ENCODE measurements at places on chromosomes 3 and 15. TPM values are rescaled to one million over a fixed set of nuclear protein-coding genes. Genes with fewer than 3 reads are reported as not detected.

- DNase-seq: no peak
Measured at GRCh38 chr3:194110483-194110882, 25.5 kb upstream of the HES1 start.

DNA sequence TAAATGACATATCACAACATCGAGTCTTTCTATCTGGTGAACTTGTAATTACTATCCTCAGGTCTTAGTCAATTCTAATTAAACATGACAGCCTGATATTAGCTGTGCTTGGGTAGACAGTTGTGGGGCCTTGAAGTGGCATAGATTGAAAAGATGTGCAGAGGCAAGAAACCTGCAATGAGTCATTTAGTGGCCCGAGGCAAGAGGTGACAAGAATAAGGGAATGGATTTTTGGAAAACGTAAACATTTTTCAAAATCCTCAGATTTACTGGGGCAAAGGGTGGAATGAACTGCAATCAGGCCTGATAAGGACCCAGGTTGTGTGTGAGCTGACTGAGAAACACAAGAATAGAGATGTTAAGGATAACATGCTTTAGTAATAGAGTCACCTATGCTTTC is 29.5 kb upstream of the ULK4 start:
- no peak for DNase-seq

GRCh38 chr3:143737065-143737464 is 111.2 kb downstream of the SLC9A9 start:
- no peak for DNase-seq

- DNase-seq: no peak
Measured at GRCh38 chr3:9183011-9183410, 66.4 kb downstream of the SRGAP3 start.

DNA sequence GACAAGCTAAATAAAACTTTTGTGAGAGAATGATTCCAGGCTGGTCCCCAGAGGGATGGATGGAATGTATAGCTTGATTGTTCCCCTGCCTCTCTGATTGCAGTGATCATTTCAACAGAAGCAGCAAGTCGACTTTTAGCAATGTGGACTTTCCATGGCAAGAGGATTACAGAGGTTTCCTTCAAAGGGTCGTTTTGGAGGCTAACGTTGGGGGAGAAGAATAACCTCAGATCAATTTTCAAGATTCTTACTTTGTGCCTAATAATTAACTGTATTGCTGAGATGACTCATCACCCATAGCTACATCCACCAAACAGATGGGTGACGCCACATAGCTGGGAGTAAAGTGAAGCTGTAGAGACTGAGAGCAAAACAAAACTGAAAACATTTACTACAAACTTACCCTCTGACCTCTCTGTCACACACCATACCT is 79.9 kb downstream of the GTPBP8 start:
- DNase-seq: no peak

GRCh38 chr15:69689133-69689532 is 236.5 kb downstream of the RPLP1 start:
- no peak for DNase-seq

GRCh38 chr3:139554628-139555027 is 15.1 kb upstream of the RBP1 start:
- DNase-seq: no peak

- DNase-seq: no peak
Measured at GRCh38 chr15:41512512-41512939, 1.1 kb downstream of the LTK start.

DNA sequence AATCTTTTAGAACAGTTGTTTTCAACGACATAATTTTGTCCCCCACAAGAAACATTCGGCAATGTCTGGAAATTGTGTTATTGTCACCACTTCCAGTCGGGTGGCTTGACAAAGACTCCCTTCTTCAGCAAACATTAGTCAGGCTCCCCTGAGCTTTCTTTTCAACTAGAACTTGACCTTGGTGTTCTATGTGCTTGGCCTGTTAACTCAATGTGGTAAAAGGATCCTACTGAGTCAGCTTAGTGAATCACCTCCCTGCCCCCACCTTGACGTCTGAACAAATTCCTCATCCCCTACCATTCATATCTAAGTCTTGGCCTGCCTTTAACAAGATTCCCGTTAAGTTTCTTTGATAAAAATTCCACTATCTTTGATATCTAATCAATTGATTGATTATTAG is 465.0 kb upstream of the ROBO1 start:
- DNase-seq: peak; percentile 56

- peak; percentile 48 for DNase-seq
Measured at GRCh38 chr3:150761831-150762661, 923 bp downstream of the SIAH2 start.

DNA sequence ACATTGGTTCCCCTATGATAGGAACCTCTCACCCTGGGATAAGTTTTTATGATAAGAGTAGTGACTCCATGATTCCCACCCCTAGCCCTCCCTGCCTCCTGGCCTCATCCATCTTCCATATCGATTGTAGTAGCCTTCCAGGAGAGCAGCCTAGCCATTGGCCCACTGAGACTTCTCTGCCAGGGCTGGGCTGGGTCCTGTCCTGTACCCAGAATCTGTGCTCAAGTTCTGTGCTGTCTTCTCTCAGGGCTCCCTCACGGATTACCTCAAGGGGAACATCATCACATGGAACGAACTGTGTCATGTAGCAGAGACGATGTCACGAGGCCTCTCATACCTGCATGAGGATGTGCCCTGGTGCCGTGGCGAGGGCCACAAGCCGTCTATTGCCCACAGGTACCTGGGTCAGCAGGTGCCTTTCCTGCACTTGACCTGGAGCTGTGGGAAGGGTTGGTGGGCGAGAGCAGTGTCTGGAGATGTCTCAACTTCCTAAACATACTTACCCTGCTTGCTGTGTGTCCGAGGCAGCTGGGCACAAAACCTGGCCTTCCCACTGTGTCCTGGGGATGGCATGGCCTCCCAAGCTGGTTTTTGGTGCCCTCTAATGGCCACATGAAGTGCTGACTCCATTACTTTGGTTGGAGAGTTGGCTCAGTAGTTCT is 16.6 kb upstream of the EXOG start:
- peak; percentile 39 for DNase-seq

- DNase-seq: no peak
Measured at GRCh38 chr3:23969393-23969792, 24.3 kb downstream of the NR1D2 start.

DNA sequence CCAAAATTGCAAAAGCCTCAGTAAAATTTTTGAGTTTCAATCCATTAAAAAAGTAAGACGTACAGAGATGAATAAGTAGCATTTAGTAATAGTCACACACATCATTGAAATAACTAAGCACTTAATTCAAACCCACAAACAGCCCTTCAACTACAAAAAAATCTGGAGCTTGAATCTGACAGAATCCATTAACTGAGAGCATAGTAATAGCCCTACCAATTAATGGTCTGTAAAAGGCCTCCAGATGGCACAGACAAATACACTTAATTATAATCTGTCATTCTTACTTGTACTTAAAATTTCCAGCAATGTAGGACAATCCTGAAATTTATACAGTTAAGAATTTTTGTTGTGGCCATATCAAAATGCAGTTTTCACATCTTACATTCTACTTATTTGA is 246.9 kb downstream of the VGLL3 start:
- no peak for DNase-seq

DNA sequence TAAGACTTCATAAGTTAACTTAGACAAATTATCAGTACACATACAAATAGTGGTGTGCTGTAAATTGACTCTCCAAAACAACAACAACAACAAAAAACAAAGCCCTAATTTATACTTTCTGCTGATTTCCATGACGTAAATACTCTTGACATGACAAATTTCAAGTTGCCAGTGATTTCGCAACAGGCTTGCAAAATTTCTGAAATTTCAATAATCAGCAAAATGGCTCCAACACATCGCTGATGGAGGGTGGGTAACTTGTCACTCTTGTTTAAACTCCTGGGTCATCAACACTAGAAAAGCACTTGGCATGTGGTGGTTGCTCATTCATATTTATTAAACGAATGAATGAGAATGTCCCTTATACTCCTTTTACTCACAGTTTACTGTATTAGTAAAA is 205.2 kb upstream of the SATB1 start:
- DNase-seq: no peak

Gene IGF2BP2
- 37.9 TPM for total RNA-seq

Gene GUCA1C
- not detected for total RNA-seq

Gene FAM107A
- not detected for total RNA-seq

Gene ATP10A
- 18.1 TPM for total RNA-seq

Gene SQOR
- total RNA-seq: 4.7 TPM

Gene LSAMP
- not detected for total RNA-seq

Gene OR5H6
- total RNA-seq: not detected

Gene SLC30A4
- 5.8 TPM for total RNA-seq

Gene SLC12A8
- total RNA-seq: 6.3 TPM

Gene ALCAM
- total RNA-seq: 93.7 TPM

Gene GREM1
- 12.8 TPM for total RNA-seq
